Activated gamma-delta T cell treated with Interleukin-2 at 50 U/mL for 16 hours (primary cell): ENCODE measurements at places on chromosomes 2 and 18.

- DNase-seq: no peak
These were observed 18.9 kb upstream of the THOC1 start for GRCh38 chr18:286515-287310.

GRCh38 chr2:194854941-194855340, 802.1 kb upstream of the SLC39A10 start:
- DNase-seq: no peak

- DNase-seq: no peak
These were observed 19.3 kb downstream of the UPP2 start for GRCh38 chr2:158120664-158121641.

GRCh38 chr2:216023055-216023648, 9.8 kb upstream of the MREG start:
- peak; percentile 43 for DNase-seq

DNA sequence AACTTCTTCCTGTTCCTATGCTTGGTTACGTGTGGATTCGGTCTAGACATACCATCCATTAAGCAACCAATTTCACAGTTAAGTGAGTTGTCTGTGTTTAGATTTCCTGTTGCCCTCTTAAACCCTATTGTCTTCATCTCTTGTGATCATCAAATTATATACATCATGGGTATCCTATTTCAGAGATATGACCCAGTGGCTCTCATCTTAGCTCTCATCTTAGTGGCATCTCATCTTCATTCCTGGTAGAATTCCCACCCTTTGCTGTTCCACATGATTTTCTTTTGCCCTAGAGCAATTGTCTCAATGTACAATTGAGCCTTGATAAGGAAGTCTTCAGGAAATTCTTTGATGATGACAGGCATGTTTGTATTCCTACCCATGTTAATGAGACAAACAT, 29.4 kb upstream of the FN1 start:
- no peak for DNase-seq

GRCh38 chr2:25230198-25230947, 62.0 kb upstream of the POMC start:
- no peak for DNase-seq

DNA sequence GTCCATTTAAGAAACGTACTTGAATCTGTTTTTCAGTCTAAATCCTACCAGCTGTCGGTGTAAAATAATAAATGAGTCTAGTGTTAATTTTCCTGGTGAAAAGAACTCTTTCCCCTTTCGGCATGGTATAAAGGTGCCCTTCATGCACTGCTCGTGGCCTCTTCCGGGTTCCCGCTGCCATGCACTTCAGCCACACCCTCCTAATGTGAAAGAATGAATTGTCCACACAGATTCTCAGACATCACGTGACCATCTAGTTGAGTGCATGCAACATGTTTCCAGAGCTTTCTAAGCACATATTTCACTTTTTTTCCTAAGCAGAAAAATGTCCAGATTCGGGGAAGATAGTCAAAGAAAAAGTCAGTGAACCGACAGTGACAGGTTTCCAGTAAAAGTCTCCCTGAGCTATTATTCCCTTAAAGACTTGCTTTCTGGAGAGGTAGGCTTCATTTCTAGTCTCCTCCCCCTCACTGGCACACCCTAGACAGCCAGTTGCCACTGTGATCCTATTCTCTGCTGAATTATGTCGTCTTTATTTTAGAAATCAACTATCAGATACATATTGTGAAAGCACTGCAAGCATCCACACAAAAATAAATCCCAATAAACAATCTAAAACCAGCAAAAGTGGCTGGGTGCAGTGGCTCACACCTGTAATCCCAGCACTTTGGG, 65.9 kb upstream of the RPL31 start:
- no peak for DNase-seq

- DNase-seq: no peak
These were observed 519.8 kb upstream of the ZNF804A start for GRCh38 chr2:184078496-184078895.

DNA sequence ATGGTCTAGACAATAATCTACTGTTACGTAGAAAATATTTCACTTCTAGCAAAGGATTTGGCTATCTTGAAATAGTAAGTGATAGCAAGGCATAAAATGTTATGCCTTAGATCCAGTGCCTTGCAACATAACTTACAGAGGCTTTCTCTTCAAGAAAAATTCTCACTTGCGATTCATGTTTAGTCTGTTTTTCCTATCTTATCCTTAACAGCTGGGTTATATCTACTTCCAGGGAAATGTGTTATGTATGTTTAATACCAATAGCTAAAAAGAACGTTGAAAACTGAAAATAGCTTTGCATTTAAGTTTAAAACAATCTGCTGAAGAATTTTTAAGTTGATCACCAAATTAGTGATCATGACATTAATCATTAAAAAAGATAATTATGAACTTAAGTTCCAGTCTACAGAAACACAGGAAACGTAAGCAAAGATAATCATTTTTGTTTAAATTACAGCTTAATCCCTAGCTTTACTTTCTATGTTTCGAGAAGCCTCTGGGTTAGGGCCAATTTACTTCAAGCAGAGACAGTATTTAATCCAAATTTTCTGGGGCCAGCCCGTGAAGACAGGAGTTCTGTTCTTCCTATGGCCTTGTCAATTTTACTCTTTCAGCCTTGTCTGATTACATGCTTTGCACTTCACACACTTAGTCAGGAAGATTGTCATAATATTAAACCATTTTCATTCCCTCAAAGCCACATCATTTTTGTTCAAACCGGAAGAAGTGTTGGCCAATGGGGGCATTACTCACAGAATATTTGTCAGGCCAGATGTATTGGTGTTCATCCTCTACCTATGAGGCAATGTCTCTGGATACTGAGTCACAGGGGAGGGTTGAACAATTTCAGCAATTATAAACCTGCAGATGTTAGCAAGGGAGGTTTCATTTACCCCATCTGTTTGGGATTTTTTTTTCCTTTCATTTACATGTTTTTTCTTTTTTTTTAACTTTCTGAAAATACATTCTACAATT, 1132.9 kb upstream of the ZEB2 start:
- DNase-seq: no peak

DNA sequence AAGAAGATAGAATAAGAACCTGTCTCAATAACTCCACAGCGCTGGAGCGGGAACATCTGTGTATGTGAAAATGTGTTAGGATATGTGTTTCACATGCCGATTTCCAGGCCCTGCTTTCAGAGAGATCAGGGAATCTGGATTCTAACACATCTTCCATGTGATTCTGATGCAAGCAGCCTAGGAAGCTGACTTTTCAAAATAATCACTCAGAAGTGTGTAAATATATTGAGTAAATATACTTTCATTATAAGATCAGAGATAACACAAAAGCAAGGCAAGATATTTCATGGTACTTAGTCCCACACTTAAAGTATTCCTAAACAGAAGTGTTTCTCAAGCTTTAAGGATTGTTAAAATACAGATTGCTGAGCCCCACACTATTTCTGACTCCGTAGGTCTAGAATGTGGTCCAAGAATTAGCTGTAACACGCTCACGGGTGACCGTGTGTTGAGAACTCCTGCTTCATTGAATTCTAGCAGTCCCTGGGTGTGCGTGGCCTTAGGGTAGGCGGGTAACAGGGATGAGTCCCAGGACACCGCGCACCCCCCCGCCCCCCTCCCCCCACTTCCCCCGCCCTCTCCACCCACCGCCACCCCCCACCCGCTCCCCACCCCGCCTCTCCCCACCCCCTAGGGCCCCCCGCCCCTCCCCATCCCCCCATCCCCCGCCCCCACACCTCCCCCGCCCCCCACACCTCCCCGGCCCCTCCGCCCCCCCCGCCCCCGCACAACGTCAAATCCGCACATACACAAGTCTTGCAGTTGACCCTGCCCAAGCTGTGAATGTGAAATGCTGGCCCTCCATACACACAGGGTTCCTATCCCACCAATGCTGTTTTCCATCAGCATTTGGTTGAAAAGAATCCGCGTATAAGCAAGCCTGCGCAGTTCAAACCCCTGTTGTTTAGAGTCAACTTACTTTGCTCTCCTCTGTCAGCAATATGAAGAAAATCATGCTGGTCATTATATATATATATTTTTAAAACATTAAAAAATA, 94.2 kb upstream of the SLC39A10 start:
- DNase-seq: no peak

- DNase-seq: no peak
These were observed 106.9 kb upstream of the SLC8A1 start for GRCh38 chr2:40558761-40559160.

DNA sequence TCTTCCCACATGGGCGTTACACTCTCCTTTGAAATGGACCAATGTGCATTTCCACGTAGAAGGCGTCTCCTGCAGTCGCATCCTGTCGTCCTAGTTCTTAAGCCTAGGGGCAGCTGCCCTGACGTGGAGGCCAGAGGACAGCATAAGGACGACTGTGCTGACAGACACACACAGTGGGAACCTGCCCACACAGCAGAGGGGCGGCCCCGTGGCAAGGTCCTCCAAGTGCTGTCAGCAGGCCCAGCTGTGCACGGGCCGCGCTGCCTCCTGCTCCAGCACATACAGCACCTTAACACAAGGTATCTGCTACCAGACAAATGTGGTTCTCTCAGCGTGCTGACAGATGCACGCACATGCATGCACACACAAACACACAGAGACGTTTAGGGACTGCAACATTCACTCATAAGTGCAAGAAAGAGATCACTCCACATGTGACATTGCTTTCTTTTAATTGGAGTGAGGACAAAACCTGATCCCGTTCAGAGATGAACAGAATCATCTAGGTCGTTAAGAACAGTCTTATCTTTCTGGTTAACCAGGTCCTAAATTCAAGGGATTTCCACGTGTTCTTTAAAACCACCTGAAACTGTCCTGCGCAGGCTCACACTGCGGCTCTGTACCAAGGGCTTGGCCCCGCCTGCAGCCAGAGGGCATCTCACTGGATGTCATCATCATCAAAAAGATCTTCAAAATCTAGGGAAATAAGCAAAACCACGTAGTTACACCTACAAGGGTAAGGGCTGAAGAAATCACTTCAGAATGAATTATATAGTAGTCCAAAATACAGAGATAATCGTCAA, 5.5 kb downstream of the COPS9 start:
- DNase-seq: no peak

DNA sequence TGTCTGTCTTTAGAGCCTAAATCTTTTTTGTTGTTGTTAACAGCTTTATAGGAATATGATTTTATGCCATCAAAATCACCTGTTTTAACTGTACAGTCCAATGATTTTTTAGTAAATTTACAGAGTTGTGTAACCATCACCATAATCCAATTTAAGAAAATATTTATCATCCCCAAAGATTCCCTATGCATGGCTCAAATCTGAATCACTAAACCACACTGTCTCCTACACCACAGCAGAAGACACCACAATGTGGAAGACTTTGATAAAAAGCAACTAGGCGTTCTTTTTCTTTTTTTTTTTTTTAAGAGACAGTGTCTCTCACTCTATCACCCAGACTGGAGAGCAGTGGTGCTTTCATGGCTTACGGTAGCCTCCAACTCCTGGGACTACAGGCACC, 99.6 kb downstream of the TXNL1 start:
- no peak for DNase-seq

DNA sequence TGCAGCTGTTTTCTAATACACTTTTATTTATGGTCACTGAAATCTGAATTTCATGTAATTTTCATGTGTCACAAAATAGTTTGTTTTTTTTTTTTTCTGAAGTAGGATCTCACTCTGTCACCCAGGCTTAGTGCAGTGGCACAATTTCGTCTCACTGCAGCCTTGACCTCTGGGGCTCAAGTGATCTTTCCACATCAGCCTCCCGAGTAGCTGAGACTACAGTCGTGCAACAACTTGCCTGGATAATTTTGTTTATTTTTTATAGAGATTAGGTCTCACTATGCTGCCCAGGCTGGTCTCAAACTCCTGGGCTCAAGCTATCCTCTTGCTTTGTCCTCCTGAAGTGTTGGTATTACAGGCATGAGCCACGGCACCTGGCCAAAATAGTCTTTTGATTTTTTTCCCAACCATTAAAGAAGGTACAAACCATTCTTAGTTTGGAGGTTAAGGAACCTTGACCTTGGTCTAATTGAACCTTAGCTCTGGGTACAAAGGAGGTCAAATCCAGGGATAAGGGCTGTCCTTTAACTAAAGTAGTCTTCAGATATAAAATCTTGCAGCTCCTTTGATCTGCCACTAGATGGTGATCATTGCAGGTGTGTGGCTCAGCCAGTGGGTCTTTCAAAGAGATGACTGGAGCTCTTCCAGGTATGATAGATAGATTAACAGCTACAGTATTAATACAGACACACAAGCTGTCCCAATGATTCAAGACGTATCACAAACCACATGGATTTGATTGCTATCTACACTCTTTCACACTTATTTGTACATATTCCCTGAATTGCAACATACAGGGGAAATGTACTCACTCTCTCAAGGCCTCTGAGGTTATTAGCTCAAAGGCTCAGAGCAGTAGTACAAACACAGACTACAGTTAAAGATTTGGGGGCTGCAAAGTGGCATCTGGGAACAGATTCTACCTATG, 4.7 kb upstream of the KRCC1 start:
- DNase-seq: peak; percentile 23

- no peak for DNase-seq
These were observed 6.1 kb upstream of the ST6GAL2 start for GRCh38 chr2:106892048-106892447.

DNA sequence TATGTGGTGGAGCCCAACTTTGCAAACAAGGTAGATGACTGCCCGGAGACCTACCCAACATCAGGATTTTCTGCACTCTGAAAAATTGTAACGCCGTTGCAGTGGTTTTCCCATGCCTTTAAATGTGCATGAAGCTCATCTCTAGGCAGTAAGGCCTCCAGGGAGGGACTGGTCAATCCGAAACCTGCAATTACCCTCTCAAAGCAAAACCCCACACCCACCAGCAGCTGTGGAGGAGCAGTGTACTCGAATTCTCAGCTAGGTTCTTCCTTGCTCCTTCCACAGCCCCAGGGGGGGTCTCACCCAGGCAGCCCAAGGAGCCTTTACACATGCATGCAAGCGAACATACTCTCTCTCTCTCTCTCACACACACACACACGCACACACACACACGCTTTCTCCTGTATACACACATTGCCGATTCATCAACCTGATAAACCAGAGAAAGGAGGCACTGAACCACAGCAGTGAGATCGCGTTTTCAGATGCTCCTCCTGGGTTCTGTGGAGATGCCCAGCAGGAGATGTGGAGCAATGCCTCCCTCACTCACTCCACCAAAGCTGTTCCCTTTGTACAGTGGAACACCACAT, 109.2 kb downstream of the VIT start:
- DNase-seq: no peak

DNA sequence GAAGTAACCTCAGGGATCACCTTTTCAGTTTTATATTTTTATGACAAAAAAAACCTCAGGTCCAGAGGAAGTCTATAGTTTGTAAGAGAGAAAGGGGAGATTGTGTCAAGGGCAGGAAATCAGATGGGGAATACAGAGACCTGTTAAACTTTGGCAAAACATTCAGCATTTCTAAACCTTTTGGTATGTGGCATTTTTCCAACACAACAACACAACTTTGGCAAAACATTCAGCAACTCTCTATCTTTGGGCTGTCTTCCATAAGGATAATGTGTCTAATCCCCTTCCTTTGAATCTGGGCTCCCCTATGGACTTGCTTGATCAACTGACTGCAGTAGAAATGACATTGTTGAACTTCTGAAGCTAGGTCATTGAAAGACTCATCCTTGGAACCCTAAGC, 220.6 kb upstream of the CCDC68 start:
- no peak for DNase-seq

GRCh38 chr2:72931280-72931910, 14.1 kb downstream of the EMX1 start:
- no peak for DNase-seq
